ENCODE measurements at places on chromosomes 6 and 20.

GRCh38 chr20:37803438-37804307 lies 99.3 kb upstream of the VSTM2L start:
- H3K4me3 ChIP-seq: no peak overlapping the region
- no peaks in the 10 kb centered on the region for H3K27me3 ChIP-seq
- DNase-seq: no peak
- 0 out of 2 replicates have a peak, but pooled peaks cover 4% of the 10 kb centered on the region for H3K36me3 ChIP-seq
- H3K27ac ChIP-seq: no peak overlapping the region

- peak overlapping the region; percentile 95 for H3K27ac ChIP-seq
- peaks cover 39% of the 10 kb centered on the region for H3K4me1 ChIP-seq
- H3K27me3 ChIP-seq: no peaks in the 10 kb centered on the region
- DNase-seq: no peak
Measured at GRCh38 chr6:167851370-167851952, 24.8 kb downstream of the AFDN start.

DNA sequence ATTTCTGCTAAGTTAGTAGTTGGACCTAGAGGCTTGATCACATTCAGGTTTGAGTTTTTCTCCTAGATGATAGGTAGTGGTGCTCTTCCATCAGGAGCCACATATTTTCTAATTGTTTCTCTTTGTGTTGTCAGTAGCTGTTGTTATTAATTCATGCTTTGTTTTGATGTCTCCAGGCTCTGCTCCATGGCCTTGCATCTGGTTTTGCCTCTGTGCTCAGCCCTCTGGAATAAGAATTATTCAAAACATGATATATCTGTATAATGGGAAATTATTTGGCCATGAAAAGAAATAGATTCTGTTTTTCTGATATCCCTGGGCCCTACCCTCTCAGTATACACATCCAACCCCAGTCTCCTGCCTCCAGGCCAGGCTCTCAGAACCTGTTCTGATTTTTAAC lies 184.8 kb downstream of the CDC5L start:
- no peaks in the 10 kb centered on the region for H3K36me3 ChIP-seq
- H3K27ac ChIP-seq: no peak overlapping the region

DNA sequence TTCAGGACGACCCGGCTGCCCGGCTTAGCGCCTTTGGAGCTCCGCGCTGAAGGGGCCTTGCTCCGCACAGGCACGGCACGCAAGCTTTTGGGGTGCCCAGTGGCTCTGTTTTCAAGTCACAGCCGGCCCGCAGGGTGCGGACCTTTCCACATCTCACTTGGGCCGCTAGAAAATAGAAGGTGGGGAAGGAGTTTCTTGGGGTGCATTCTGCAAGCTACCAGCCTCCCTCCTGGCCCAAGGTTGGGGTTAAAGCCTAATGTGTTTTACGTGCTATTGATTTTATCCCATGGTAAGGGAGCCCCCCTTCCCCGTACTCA lies 561 bp downstream of the KAT14 start:
- peak overlapping the region; percentile 96 for H3K4me3 ChIP-seq
- peaks cover 30% of the 10 kb centered on the region for H3K4me1 ChIP-seq
- H3K36me3 ChIP-seq: peaks cover 7% of the 10 kb centered on the region
- DNase-seq: no peak
- peak overlapping the region; percentile 64 for H3K27ac ChIP-seq

All from PC-9 (cell line).